ENCODE measurements at places on chromosomes 11 and 22.
A peak's percentile ranks its signal among the peaks of the same experiment; 100 is the strongest.

GRCh38 chr22:24118689-24119384, 62.5 kb upstream of the SUSD2 start:
- no peak for DNase-seq

GRCh38 chr11:2120359-2121100, 18.7 kb downstream of the IGF2 start:
- DNase-seq = no peak

GRCh38 chr22:43404673-43405385, 7.0 kb upstream of the MPPED1 start:
- DNase-seq = no peak

GRCh38 chr11:6269994-6270393, 10.4 kb downstream of the CCKBR start:
- DNase-seq = no peak

GRCh38 chr11:57484141-57484710, 23.9 kb downstream of the RTN4RL2 start:
- no peak for DNase-seq

DNA sequence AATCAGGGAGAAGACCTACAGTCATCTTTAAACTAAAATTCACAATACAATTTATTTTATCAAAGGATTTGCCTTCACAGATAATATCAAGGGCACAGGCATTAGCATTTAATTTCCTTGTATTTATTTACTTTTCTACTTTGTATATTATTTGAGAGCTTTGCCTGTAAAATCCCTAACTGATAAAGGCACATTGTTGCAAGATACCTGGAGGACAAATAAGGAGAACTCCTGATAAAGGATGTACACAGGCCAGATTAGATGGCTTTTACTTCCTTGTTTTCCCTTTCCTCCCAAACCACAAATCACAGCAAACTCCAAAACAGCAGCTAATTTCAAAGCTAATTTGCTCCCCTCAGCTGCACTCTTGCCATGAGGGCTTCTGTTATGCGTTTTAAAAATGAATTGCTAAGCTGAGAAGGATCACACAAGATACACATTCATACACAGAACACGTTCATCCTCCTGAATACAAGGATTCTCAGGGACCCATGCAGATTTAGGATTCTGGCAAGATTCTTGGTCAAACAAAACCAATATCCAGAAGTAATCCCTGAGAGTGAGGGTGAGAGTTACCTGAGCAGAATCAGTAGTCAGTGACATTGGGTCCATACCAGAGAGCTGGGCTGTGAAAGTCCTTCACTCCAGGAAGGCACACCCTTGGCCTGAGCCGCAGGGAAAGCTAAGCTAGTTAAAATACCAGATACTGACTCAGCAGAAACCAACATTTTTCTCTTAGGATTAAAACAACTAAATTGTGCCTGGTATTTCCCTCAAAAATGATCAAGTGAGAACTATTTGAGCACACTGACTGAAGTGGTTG, 100.3 kb upstream of the CLPB start:
- DNase-seq = no peak

GRCh38 chr11:132623511-132623910, 908.8 kb downstream of the OPCML start:
- no peak for DNase-seq

DNA sequence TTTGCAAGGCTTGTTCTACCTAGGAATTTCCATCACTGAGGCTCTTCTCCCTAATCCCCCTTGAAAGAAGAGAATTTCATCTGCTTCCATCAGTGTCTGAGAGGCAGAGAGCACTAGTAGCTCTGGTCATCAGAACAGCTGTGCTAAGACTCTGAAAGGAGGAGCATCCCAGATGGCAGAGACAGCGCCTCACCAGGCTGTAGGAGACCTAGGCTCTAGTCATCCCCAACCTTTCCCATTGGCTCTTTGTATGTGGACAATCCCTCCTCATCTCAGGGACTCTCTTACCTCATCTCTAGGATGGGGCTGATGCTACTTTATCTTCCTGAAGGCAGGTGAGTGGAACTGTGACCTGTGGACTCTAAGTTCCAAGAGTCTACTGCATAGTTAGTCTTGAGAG, 8.8 kb upstream of the OR9I1 start:
- no peak for DNase-seq

DNA sequence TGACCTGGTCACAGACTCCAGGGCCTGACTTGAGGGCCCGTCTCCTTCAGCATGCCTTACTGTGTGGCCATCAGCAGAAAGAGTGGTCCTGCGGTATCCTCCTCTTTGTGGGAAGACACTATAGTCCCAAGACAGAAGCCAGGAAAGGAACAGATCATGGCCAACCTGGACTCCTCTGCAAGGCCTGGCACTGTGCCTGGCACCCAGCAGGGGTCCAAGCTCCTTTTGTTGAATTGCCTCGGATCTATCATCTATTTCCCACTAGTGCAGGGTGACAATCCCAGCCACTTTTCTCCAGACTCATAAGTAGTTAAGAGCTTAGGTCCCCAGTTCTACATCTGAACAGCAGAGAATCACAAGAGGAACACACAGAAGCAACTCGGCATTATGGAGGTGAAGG, 27.0 kb downstream of the DSCAML1 start:
- DNase-seq = no peak

- DNase-seq = no peak
Observed at GRCh38 chr11:86595451-86595850, 77.0 kb downstream of the ME3 start.

- peak; percentile 85 for DNase-seq
Observed at GRCh38 chr11:2898366-2899079, 12.9 kb upstream of the CDKN1C start.

- no peak for DNase-seq
Observed at GRCh38 chr11:1759151-1759850, 4.4 kb downstream of the CTSD start.

GRCh38 chr22:33357981-33358399, 299.8 kb upstream of the SYN3 start:
- no peak for DNase-seq

Data from kidney tubule cell (primary cell).